ENCODE measurements at places on chromosomes 3 and 15.

GRCh38 chr3:119676020-119676419, 1.2 kb downstream of the COX17 start:
- DNase-seq = no peak

- no peak for DNase-seq
These were observed 7.8 kb downstream of the LRCH3 start for GRCh38 chr3:197798863-197799262.

DNA sequence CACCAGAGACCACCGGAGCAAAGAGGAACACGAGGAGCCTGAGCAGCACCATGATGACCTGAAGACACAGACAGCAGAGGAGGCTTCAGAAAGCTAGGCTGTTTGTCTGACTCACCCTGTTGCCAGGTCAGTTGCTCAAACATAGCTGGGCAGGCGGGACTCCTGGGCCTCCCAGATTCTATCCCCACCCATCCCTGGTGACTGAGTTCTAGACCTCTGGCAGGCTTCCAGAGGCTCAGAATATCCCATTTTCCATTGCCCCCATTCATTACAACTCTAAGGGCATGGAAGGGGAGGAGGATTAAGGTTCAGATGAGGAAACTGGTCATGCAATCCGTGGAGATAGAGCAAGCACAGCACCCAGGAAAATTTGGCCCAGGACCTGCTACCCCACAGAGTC, at the start of gene CDHR4:
Gene CDHR4, minus strand, starts transcription at position 113 of the 400 bp plus-strand sequence. Its CDS starts 61 bp downstream, at position 52.
- no peak for DNase-seq

GRCh38 chr3:146342989-146343388, 92.1 kb upstream of the PLSCR4 start:
- DNase-seq = no peak

Data from stimulated activated CD8-positive, alpha-beta memory T cell treated with anti-CD3 and anti-CD28 coated beads, Interleukin-15, amount 100 ng/mL, for 48 hours (primary cell).